ENCODE measurements at places on chromosomes 6 and 20.

- DNase-seq: no peak
These were observed 16.2 kb upstream of the EMILIN3 start for GRCh38 chr20:41382791-41383305.

- DNase-seq: no peak
These were observed 181.6 kb upstream of the RNF217 start for GRCh38 chr6:124780623-124781022.

DNA sequence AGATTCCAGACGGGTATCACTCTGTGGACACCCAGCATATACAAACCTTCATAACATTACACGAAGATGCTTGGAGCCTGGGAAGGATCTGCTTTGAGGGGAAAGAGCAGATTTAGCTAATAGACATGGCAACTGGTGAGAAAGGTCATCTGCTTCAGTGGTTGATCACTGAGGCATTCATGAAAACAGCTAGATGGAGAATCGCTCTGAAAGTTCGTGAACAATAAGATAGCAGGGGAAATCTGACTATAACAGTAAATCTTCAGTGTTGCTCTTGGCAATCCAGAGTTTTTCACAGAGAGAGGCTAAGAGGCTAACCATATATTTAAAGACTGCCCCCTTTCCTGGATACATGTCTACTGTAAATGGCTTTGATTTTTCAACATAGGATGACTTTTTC lies 245.3 kb downstream of the FARS2 start:
- no peak for DNase-seq

DNA sequence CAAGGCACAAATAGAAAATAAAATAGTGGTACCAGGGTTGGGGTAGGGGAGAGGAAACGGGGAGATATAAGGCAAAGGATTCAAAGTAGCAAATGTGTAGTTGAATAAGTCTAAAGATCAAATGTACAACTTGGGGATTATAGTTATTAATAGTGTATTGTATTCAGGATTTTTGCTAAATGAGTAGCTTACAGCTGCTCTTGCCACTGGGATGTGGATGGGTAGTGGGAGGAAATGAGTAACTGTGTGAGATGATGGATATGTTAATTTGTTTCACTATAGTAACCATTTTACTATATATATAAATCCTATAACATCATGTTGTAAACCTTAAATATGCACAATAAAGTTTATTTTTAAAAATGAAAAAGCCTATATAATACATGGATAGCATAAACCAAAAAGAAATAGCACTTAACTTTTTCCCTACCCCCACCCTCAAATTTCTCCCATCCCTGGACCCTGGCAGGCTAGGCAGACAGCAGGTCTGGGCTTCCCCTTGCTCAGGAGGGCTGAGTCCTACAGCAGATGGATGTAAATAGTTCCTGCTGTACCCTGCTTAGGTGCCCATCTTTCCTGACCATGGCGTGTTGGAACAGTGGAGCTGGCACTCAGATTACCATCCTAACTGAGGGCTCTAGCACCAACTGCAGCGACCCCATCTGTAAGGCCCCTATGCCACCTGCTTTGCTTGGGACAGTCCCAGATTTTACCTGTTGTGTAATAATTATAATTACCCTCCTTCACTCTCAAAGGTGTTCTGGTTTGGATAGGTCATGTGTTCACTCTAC lies 28.6 kb upstream of the PBOV1 start:
- no peak for DNase-seq

GRCh38 chr6:38323216-38323615 lies 316.5 kb downstream of the BTBD9 start:
- no peak for DNase-seq

GRCh38 chr6:159499034-159499433 lies 194.0 kb downstream of the SOD2 start:
- DNase-seq: no peak

DNA sequence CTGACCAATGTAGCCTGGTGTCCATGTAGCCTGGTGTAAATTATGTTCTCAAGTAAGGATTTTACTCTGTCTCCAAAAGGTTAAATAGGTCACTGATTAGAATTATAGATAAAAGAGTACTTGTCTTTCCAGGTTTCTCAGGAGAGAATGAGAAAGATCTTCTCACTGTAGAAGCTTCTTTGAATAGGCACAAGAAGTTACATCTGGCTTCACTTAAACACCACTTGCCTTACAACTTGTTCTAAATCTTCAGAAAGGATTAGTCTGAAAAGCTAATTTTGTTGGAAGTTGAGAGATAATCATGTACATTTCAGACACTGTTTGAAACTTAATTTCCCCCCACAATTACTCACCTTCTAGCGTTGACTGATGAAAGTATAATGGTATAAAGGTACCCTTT lies 275.3 kb downstream of the FARS2 start:
- DNase-seq: no peak

- DNase-seq: no peak
These were observed 1168.4 kb upstream of the CITED2 start for GRCh38 chr6:140542863-140543262.

DNA sequence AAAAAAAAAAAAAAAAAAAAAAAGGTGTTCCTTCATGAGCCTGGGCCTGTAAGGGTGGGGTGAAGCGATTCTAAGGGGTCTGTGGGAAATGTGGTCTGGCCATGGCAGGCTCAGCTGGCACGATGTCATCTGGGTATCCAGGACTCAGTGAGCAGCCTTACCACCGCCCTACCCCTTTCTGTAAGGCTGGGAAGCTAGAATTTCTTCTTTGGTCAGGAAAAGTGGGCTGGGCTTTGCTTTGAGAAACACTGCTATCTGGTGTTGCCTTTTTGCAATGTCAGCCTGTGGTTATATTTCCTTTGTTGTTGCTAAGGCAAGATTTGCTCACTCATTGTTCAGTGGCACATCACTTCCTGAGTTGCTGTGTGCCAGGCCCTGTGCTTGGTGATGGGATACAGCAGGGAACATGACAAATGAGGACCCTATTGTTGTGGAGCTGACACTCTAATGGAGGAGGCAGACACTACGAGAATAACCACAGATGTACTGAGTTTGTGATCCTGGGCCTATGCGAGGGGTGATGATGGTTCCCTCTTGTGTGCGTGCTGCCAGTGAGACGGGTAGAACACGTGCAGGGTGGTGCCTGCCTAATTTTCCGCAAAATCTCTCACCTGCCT lies 45.9 kb upstream of the ZNFX1 start:
- peak; percentile 79 for DNase-seq

DNA sequence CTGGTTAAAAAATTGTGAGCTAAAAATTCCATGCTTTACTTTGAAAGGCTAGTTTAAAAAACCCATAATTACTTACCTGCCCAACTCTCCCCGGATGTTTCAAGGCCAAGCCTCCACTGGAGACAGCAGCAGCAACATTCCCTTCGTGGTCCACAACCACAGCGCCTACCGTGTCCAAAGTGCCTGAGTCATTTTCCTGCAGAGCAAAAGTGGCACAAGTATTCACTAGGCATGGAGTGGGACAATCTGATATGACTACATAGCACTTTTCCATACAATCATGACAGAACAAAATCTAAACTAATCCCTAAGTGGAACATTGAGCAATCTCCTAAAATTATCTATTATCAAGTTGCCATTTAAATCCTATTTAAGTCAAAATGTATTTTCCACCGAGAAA lies 104.8 kb downstream of the TASP1 start:
- DNase-seq: no peak

DNA sequence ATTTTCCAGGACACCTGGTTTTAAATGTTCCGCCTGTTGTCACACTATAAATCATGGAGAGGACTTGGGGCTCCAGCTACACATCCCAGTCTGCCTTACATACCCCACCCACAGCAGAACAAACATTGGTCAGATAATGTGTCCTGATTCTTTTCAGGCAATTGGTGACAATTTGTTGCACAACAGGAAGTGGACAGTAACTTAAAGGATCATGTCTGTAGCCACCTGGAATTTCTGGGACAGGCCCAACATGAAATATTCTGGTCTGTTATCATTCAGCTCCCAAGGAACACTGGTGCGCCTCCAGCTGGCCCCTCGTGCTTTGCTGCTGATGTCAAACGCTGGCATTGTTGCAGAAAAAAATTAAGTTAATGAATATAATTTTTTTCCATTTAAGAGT lies 117.2 kb downstream of the SOBP start:
- DNase-seq: no peak

GRCh38 chr6:120938164-120938875 lies 396.0 kb downstream of the TBC1D32 start:
- DNase-seq: no peak

DNA sequence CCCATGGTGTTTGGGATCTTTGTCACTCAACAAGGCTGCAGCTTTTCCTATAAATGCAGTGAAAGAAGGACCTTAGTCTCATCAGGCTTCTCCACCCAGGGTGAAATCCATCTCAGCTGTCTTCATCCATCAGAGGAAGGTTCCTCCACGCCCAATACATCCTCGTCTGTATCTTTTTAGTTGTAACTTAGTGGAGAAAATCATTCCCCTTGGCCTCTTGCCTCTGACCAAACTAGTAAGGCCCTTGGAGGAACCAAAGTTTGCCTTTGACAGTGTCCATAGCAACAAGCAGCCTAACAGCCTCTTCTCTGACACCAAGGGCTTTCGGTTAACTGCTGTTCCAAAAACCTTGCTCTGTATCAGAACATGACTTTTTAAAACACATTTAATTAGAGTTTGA lies 230.3 kb upstream of the ECI2 start:
- DNase-seq: no peak

DNA sequence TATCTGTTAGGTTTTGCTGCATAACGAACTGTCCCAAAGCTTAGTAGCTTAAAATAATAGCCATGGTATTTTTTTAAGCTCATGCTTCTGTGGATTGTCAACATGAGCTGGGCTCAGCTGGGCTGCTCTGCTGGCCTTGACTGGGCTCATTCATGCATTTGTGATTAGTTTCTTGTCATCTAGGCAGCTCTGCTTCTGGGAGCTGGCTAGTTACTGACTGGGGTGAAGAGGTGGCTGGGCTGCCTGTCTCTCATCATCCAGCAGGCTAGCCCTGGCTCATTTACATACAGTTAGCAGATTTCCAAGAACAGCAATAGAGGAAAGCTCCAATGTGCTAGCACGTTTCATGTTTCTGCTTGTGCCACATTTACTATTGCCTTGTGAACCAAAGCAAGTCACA lies 165.1 kb upstream of the PCSK2 start:
- no peak for DNase-seq

GRCh38 chr6:11392778-11393507 lies 144.6 kb upstream of the TMEM170B start:
- DNase-seq: no peak

DNA sequence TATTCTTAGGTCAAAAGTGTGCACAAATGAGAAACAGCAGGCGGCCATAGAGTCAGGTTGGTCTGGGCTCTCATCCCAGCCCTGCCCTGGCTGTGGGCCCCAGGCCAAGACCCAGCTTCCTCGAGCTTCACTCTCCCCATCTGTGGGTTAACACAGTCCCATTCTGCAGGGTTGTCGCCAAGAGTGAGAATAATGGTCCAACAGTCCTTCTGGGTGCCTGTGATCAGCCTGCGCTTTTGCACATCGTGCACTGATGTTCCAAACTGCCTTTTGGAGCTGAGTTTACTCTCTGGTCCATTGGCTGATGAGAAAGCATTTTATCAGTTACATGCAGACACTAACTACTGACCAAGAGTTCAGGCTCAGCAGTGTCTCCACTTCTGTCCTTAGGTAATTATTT lies 82.6 kb downstream of the INSM1 start:
- DNase-seq: no peak

DNA sequence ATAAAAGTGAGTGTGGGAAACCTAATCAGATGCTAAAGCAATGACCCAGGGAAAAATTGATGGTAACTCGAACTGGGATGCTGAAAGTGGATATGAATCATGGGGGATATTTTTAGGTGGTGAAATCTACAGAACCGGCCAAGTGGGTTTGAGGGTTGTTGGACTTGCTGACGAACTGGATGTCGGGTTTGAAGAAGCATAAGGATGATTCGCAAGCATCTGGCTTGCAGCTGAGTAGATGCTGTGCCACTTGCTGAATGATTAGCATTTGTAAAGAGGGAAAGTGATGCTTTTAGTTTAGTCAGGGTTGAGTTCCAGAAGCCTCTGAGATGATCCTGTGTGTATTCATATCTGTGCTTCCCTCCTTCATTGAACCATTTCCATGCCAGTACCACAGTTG lies 54.9 kb downstream of the UBR2 start:
- DNase-seq: no peak

GRCh38 chr20:53738039-53738944 lies 144.7 kb upstream of the ZNF217 start:
- DNase-seq: no peak

DNA sequence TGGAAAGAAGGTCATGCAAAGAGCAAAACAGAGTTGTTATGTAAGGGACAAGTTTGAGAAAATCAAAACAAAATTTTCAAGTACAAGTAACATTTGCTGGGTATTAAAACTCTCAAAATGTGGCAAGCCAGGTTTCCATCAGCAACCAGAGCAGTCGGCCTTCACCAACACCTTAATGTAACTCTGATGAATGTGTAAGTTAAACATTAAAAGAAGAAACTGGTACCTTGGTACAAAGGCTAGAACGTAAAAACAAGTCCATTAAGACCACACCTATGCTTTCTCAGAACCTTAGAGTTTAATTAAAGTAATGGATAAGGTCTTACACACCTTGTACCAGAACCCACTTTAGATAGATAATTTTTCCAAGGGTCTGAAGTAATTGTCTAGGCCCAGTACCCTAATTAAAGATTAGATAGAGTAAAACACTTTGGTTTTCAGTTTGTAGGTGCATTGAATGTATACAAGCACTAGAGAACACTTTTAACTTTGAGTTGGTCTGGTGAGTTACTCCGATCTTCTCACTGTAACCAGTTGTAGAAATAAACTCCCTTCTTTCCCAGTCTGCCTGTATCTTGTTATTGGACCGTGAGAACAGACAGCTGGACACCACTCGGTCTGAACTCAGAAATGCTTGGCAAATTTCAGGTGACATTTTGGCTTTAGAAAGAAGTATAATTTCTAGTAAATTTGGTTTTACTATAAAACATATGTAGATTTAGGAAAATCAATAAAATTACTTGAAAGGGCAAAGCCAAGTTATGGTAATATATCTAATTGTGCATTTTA lies 319.4 kb downstream of the HTR1B start:
- DNase-seq: no peak

DNA sequence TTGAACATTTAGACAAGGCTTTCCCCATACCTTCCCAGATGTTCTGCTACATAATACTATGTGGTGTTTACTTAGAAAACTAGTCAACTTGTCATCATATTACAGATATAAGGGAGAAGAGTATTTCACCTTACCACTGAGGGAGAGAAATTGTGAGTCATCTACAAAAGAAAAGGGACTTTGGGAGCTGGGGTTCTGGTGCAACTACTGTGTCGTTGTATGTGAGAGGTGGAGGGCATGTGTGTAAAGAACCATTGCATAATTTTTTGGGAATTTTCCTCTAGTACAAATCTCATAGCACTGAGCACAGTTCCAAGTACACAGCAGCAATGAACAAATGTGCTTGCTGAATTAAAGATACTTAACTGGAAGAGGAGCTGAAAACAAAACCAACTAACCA lies 665.6 kb downstream of the DHX35 start:
- DNase-seq: no peak

GRCh38 chr20:45181639-45182038 lies 6.9 kb downstream of the PI3 start:
- DNase-seq: no peak

- DNase-seq: no peak
These were observed 129.3 kb upstream of the TOP1 start for GRCh38 chr20:40899344-40899743.

GRCh38 chr20:38894091-38894847 lies 31.9 kb upstream of the FAM83D start:
- DNase-seq: no peak

GRCh38 chr6:123215211-123215610 lies 219.2 kb downstream of the CLVS2 start:
- no peak for DNase-seq

GRCh38 chr20:64062276-64062595 lies 762 bp upstream of the TCEA2 start:
- DNase-seq: no peak

GRCh38 chr6:167647737-167648470 lies 178.8 kb upstream of the AFDN start:
- no peak for DNase-seq
